ENCODE measurements at places on chromosomes 16 and 17. TPM values are rescaled to one million over a fixed set of nuclear protein-coding genes. Genes with fewer than 3 reads are reported as not detected.

The TLCD2 gene
- 0.32 TPM for total RNA-seq

GRCh38 chr16:10981697-10982216 is 37.4 kb downstream of the CLEC16A start:
- no peak for DNase-seq

DNA sequence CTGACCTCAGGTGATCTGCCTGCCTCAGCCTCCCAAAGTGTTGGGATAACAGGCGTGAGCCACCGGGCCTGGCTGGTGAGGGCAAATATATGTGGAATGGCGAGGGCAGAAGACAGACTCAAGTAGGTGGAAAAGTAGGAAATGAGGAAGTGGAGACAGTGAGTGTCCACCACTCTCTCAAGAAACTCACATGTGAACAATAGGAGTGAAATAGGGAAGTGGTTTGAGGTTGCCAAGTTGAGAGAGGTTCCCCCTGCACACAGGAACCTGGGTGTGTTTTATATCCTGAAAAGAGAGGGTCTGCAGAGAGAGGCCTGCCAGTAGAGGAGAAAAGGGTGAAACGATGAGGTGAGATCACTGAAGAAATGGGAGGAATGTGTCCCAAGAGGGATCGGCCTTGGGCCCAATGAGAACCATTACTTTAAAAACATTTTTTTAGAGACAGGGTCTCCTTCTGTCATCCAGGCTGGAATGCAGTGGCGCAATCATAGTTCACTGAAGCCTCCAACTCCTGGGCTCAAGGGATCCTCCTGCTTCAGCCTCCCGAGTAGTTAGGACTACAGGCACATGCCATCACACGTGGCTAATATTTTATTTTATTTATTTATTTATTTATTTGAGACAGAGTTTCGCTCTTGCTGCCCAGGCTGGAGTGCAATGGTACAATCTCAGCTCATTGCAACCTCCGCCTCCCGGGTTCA is 17.1 kb upstream of the CORO1A start:
- DNase-seq, result no peak

The PRPF8 gene
- 92.8 TPM for total RNA-seq

The KRTAP1-5 gene
- 5.7 TPM for total RNA-seq

The TBC1D28 gene
- not detected for total RNA-seq

DNA sequence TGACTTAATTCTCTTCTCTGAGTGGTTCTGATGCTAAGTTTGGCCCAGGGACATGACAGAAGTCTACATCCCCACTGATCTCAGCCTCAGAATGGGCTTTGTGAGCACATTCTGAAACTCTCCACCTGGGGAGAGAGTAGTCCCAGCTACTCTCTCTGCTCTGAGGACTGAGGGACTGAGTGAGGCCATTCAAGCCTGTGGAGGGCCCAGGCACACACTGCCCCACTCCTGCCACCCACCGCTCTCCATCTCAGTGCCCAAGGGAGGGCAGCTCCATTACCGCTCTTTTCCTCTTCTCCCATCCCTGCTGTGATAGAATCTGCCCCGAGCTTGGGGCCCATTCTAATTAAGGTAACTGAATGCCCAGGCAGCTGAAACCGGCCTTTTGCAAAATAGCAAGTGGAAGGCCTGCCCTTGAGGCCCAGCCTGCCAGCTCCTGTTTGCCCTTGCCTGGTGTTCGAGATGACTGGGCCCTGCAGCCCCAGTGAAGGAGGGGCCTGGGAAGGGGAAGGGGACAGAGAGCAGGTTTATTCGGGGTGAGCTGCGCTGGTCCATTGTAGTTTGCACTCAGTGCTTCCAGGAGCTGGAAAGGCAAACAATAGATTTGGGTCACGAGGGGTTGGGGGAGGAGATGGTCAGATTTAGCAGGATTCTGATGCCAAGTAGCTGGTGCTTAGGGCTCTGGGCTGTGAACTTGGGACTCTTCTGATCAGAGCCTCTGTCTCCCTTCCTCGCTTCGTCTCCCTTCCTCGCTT is 76.2 kb downstream of the RAB11FIP4 start:
- DNase-seq, result no peak

GRCh38 chr16:87392821-87393679 is 914 bp downstream of the MAP1LC3B start:
- peak; percentile 56 for DNase-seq

The KRT25 gene
- not detected for total RNA-seq

The KRTAP4-5 gene
- total RNA-seq, result not detected

GRCh38 chr16:89741342-89742014 is 20.1 kb downstream of the ZNF276 start:
- no peak for DNase-seq

The DPEP1 gene
- total RNA-seq, result not detected

The STH gene
- total RNA-seq, result not detected

DNA sequence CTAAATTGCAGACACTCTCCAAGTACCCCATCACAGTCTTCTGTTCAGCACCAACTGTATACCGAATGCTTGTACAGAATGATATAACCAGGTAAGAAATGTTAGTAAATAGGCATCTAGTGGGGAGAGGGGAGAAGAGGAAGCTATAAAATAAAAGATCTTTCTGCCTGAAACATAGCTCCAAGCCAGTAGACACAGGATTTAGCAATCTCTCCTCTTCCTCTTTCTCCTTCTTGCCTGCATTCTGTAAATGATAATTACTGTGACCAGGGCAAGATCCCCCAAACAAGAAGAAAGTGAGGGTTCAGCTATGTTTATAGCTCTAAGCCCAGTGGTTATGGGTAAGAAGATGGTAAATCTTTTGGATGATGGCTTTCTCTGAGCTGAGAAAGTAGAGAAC is 17.9 kb downstream of the ACSM3 start:
- DNase-seq, result no peak

The KRT24 gene
- total RNA-seq, result not detected

DNA sequence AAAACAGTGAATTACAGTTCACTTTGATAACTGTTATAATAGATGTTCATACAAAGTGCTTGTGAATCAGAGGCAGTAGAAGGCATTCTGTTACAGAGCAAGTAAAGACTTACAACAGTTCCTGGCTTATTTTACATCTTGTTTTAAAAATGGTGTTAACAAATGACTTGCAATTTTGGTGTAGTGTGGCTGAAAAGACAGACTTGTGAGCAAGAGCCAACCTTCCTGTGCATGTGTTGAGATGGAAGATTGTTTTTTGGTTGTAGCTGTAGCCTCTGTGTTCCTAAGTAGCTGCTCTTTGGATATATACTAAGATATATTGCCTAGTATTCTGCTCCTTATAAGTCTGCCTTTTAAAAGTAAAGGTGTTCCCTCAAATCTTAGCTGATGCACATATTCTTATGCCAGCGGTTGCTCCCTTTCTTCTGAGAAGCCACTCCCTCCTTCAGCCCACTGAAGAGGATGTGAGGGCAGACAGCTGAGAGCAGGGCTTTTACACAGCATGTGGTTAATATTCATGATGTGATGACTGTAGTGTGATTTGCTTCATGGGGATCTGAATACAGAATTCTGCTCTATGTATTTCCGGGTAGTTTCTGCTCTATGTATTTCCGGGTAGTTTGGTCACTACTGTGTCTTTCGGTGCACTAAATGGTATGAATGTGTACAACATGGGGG is 182.3 kb downstream of the PHKB start:
- no peak for DNase-seq

- DNase-seq, result no peak
These were observed 77.6 kb downstream of the CMIP start for GRCh38 chr16:81522108-81522701.

The BICDL2 gene
- not detected for total RNA-seq

GRCh38 chr17:60599220-60599619 is 773 bp upstream of the PPM1D start:
- no peak for DNase-seq
